ENCODE measurements at places on chromosomes 2 and 18.

DNA sequence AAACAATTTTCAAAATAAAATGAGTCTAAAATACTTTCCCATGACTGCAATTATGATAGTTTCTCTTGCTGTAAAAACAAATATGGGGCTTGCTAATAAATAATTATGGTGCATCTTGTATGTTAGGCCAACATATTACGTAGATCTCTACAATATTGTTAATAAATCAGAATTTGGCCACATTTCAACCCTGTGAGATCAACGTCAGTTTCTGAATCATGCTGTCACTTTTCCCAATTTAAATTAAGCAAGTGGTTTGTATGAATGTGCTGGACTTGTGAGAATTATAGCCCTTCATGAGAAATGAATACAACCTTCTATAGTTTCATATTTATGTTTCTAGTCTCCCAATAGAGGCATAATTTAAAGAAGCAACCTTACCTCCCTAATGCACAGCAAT lies 808.9 kb downstream of the SUCLG1 start:
- DNase-seq: no peak

GRCh38 chr18:911025-911424 lies 6.4 kb downstream of the ADCYAP1 start:
- no peak for DNase-seq

- no peak for DNase-seq
Observed at GRCh38 chr2:171521361-171522051, 768 bp upstream of the CYBRD1 start.

GRCh38 chr2:115277366-115277765 lies 834.9 kb downstream of the DPP10 start:
- DNase-seq: no peak

DNA sequence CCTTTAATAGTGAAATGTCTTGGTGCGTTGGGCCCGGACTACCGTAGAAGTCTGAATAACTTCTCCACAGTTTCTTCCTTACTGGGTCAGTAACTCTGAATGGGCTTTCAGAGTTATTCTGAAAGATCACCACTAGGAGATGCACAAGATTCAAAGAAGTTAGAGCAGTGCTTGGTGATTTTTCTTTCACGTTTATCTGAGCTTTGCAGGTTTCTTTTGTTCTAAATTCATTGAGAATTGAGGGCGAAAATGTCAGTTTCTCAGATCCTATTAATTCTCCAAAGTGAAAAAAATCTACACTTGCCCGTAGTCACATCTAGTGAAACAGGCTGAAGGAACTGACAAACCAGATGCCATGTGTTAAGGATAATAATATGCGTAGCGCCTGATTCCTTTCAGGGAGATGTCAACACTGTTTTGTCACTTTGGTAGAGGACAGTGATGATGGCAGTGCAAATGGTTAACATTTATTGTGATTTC lies 70.1 kb downstream of the QPCT start:
- peak; percentile 70 for DNase-seq

GRCh38 chr2:12096051-12096787 lies 349.8 kb downstream of the LPIN1 start:
- no peak for DNase-seq

DNA sequence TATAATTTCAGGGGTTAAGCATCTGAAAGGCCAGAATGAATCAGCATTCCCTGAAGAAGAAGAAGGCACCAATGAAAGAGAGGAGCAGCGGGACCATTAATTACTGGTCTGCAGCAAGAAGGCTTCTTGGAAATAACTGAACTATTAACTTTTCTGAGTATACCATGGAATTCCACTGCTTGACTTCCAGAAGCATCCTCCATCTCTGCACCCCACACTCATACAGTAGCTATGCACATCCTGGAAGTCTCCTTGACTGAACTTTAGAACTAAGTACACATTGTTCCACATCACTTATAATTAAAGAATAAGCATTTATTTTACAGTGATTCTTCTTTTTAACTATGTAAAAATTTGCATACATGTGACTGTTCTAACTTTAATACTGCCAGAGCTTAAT lies 131.5 kb downstream of the PPP1R1C start:
- DNase-seq: no peak

DNA sequence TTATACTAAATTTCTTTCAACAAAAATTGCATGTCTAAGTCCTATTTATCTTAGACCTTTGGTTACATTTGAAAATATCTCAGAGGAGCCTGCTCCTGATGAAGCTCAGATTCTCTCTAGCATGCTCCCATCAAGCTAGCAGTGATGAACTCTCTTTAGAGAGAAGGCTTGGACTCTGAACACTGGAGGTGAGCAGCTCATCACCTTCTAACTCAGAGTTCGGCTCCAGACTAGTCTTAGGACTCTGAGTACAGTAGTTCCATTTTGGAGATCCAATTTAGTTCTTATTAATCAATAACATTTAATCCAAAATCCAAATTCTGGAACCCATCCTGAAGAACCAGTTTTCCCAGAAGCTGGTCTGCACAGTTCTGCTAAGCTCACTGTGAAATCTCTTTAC lies 107.8 kb downstream of the CACNB4 start:
- no peak for DNase-seq

- DNase-seq: no peak
Observed at GRCh38 chr2:33312355-33312754, 164.1 kb upstream of the RASGRP3 start.

GRCh38 chr2:133773854-133774653 lies 205.8 kb upstream of the NCKAP5 start:
- no peak for DNase-seq

GRCh38 chr2:101012706-101013181 lies 10.7 kb downstream of the RPL31 start:
- peak; percentile 47 for DNase-seq

- no peak for DNase-seq
Observed at GRCh38 chr18:11901826-11902438, 6.2 kb downstream of the MPPE1 start.

- DNase-seq: peak; percentile 14
Observed at GRCh38 chr2:127157651-127158485, 50.9 kb upstream of the BIN1 start.

DNA sequence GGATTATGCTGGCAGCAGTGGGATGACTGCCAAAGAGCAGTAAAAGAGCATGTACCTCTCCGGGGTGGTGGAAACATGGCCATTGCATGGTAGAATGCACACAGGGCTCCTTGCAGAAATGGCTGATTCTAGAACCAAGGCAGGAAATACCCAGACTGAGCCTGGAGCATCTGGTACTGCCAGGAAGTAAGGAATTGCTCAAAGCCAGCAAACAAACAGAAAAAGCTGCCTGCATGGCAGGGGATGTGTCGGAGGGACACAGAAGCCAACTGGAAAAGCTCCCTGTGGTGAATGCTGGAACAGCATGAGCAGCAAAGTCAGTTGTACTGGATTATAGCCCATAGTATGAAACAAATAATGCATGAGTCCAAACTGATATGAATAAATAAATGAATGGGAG lies 78.0 kb upstream of the NFATC1 start:
- DNase-seq: no peak

GRCh38 chr2:174051741-174052583 lies 86.8 kb upstream of the SP3 start:
- no peak for DNase-seq

DNA sequence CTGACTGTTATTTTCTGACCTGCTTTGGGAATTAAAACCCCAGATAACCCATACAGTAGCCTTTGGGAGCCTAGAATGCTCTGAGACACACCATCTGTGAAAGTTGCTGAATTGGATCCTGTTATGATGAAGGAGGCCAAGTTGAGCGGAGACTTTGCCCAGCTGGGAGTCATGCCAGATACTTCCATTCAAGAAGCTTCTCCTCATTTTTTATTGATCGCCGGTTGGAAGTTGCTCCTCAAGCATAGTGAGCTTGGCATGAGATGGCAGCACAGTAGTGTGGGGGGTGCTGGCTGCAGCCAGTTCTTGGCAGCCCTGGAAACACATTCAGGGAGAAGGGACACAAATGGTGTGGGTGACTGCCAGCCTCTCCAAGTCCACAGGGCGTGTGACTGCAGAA lies 270.7 kb upstream of the NRP2 start:
- DNase-seq: no peak

DNA sequence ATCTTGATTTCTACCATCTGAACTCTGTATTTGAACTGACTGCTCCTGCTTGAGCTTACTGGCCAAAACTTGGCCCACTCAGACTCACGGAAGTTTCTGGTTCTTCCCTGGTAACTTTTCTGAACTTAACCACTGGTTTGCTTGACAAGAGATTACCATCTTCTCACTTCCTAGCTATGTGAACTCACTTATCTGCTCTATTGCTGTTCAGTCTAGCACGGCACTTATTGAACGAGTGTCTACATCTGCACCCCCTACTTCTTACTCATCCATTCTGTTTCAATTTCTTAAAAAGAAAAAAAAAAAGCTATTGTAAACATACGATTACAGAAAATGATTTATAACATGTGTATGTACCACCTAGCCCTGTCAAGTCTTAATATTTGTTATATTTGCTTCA lies 9.0 kb downstream of the CKAP2L start:
- DNase-seq: no peak

GRCh38 chr18:76428396-76429261 lies 66.4 kb downstream of the ZNF516 start:
- no peak for DNase-seq

DNA sequence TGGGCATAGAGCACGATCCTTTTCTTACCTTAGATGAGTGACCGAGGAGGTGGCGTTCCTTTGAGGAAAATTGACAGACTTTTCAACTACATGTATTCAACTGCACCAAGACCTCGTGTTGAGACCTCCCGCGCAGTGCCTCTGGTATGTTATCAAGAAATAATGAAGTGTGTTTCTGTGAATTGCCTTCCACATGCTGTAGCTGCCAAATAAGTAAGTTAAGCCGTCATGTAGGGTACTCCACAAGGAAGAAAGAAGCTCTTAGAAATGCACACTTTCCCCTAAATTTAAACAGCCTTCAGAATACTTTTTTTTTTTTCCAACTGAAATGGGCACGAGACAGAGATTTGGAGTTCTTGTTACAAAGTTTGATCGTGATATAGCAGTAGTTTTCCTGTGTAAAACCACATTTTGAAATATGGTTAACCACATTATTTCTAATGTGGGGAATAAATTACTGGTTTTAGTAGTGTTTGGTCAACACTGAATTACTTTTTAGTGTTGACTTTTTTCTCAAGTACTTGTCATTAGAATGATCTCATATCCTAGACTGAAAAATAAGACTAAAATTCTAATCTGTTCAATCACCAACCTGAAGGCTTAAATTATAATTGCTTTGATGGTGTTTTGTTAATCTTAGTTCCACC lies 30.5 kb downstream of the PDK1 start:
- no peak for DNase-seq

GRCh38 chr2:29238497-29238896 lies 123.3 kb downstream of the CLIP4 start:
- peak; percentile 9 for DNase-seq

DNA sequence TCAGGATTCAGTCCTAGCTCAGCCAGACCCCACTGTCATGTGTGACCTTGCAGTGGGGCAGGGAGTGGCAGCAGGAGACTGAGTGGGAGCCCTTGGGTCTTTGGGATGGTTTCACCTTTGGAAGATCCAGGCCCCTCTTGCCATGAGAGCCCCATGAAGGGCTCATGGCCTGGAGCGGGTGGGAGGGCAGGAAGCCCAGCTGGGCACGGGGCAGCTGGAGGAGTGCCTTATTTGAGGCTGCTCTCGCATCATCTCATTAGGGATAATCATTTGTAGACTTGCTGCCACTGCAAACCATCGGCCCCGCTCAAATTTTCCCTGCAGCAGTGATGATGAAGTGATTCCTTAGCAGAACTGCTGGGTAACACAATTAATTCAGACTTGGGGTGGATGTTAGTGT lies 73.9 kb downstream of the TGOLN2 start:
- no peak for DNase-seq

- no peak for DNase-seq
Observed at GRCh38 chr2:240131296-240131695, 4.8 kb downstream of the COPS9 start.

- no peak for DNase-seq
Observed at GRCh38 chr2:191946471-191947182, 99.7 kb upstream of the CAVIN2 start.

GRCh38 chr2:168454737-168455644 lies 1.1 kb upstream of the CERS6 start:
- DNase-seq: no peak

DNA sequence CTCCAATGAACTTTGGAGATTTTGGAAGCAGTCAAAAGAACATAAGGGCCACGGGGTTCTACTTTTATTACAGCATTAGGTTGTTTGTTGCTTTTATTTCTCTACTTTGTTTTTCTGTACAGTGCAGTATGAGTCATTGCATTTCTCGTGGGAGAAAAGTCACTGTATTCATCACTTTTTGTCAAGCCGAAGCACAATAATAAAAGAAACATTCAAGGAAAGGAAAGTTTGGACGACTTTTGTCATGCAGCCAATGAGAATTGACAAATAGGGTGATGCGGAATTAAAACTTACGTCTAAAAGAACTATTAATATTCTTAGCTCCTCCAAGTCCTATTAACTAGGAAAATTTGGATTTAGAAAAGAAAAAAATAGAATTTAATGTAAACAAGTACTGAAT lies 209.9 kb downstream of the TMEM182 start:
- no peak for DNase-seq

DNA sequence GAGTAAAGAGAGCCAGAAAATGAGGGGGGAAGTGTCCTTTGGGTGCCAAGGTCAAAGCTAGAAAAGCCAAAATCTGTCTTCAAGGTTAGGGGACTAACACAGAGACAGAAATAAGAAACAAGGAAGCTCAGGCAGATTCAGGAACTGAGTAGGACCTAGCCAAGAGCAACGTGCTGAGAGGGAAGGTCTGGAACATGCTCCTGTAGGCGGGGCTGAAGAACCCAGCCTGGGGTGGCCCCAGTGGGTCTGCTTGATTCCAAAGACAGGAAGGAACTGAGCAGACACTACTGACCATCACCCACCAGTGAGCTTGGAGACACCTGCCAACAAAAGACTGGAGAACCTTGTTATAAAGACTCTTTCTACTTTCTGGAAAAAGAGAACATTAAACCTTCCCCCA lies 105.1 kb downstream of the SP3 start:
- DNase-seq: no peak

DNA sequence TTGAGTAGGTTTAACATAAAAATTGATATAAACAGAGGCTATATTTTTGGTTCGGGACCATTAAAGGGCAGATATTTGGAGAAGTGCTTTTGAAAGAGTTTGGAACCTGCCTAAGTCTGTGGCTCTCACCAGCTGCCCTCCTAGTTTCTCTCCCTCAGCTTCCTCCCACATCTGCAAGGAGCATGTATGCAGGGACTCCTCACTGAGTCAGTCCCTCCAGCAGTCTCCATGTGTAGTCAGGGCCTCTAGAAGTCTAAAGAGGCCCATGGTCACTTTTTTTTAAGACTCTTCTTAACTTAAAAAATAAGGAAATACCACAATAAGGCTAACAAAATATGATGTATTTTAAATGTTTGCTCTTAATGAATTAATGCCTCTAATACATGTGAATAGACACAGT lies 220.0 kb upstream of the TANK start:
- no peak for DNase-seq

- DNase-seq: no peak
Observed at GRCh38 chr2:146898083-146898482, 946.7 kb upstream of the ACVR2A start.

GRCh38 chr2:237261327-237261726 lies 152.6 kb downstream of the COL6A3 start:
- no peak for DNase-seq

GRCh38 chr2:181461056-181461997 lies 4.1 kb downstream of the ITGA4 start:
- peak; percentile 22 for DNase-seq
